Pancreas (tissue), 10 donors: ENCODE measurements at places on chromosomes 12 and 14. TPM values are rescaled to one million over a fixed set of nuclear protein-coding genes. Genes with fewer than 3 reads are reported as not detected.

SYT1 gene
- 0.19 TPM for polyA plus RNA-seq

SYT10 gene
- not detected for polyA plus RNA-seq

TMEM233 gene
- 0.09 TPM for polyA plus RNA-seq

MAP3K9 gene
- polyA plus RNA-seq = 3.3 TPM

PIWIL1 gene
- polyA plus RNA-seq = not detected

RASAL1 gene
- polyA plus RNA-seq = 6.7 TPM

SLC7A7 gene
- 4.9 TPM for polyA plus RNA-seq

KERA gene
- polyA plus RNA-seq = not detected

COX8C gene
- not detected for polyA plus RNA-seq

DNA sequence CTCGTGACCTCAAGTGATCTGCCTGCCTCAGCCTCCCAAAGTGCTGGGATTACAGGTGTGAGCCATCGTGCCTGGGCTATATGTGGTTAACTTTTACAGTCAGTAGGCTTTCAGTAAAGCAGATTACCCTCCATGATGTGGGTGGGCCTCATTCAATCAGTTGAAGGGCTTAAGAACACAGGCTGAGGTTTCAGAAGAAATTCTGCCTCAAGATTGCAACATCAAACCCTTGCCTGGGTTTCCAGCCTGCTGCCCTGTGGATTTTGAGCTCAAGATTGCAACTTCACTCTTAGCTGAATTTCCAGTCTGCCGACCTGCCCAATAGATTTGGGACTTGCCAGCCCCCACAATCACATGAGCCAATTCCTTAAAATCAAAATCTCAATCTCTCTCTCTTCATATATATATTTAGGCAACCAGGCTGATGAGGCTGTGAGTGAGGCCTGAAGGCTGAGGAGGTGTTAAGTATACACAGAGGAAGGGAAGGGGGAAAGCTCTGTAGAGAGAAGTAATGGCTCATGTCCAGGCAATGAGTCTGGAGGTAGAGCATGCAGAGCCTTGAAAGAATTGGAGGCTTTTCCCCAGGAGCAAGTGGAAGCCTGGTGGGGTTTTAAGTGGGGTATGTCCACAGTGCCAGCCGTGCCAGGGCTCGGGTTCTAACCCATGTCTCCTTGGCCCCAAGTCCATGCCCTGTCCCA, 33.3 kb upstream of the ACTN1 start:
- no peak for DNase-seq

DNA sequence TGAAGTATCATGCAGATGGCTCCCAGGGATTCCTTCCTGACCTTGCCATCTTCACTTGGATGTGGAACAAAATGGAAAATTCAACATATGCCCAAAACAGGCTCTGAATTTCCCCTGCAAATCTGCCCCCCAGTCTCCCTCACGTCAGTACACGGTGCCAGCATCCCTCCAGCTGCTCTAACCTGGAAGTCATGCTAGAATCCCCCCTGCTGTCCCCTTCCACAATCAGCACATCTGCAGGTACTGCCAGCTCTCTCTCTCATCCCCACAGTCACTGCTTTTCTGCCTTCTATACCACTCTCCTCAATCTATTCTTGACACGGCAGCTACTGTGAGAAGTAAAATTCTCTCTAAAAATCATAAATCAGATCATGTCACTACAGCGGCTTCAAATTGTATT, 21.6 kb downstream of the GALNT6 start:
- DNase-seq = no peak

GRCh38 chr12:9864913-9865675, 4.1 kb downstream of the CLEC2B start:
- DNase-seq = no peak

DNA sequence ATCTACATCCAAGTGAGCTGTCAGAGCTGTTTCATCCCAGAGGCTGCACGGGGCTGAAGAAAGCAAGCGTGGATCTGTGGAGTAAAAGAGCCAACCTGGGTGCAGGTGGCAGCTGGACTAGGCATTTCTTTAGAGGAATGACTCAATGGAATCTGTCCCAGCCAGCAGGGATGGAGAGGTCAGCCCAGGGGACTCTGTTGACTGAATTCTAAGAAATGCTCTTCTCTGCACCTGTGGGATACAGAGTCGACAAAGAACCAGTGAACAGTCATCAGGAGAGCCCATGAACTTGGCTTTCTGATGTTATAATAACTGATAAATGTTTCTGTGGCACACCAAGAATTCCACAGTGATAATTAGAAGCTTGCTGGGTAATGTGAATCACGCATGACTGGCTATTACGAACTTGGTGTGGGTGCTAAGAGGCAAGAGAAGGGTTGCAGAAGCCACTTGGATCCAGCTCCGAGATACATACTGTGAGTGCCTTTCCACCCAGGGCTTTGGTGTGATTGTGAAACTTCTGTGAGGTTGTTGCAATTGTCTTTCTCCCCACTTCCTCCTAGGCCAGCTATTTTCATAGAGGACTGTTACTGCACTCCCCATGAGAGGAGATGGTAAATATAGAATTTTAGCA, 16.2 kb downstream of the PYGL start:
- DNase-seq = no peak

DNA sequence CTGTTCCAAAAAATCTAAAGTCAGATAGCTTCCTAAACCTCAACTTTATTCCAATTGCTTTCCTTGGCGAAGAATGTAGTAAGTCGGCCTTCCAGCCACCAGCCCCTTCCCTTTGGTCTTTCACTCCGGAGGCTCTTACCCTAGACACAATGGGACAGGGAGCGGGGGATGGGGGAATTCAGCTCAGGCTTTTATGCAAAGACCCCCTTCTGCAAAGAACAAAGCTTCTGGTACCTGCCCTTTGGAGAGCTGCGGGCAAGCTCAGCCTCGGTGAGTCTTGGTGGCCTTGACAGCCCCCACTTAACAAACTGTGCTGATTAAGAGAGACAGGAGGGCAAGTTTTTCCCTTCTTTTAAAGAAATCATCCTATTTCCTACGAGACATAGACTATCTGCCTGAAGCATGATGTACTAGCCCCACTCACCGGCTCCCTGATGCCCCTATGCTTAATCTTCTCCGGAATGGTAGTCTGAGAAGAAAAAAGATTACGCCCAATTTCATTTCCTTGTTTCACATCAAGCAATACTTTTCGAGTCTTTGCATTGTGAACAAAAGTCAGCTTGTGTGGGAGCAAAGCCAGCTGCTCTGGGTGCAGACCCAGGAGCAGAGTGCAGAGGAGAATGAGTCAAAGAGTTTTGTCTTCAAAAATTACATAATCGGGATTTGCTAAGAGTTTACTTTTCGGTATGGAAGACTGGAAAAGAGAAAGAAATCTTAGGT, 1.5 kb upstream of the NANOG start:
- DNase-seq = no peak

- no peak for DNase-seq
These were observed 173.4 kb upstream of the NTF3 start for GRCh38 chr12:5258498-5258897.

DNA sequence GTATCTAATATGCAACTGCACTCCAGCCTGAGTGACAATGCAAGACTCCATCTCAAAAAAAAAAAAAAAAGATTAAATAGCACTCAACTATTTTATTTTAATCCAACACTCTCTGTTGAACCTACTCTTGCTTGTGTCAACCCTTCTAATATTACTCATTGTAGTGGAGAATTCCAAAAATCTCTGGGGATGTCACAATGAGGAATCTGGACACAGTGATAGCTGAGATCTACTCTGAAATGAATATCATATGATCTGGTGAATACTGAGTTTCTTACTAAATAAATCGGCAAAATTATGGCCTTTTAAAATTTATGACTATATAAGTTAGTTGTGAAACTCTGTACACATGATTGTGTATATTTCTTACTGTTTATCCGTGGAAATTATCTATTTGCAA, 418.2 kb downstream of the BCAT1 start:
- DNase-seq = no peak

DNA sequence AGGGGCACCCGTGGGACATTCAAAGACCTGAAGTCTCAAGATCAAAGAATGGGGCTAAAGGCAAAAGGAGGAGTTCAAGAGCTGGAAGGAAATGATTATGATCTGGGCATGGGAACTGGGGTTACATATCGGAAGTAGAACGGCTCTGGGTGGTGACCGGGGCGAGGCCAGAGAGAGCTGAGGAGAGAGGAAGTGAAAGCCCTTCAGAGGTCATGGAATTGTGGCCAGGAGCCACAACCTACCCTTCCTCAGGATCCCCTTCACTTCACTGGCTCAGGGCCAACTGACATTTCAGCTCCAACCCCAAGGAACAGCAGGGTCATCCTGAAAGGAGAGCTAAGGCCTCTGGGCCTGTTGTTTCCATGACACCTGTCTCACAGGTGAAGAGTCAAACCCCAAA, 57.8 kb downstream of the GALNT16 start:
- DNase-seq = peak; percentile 25

DNA sequence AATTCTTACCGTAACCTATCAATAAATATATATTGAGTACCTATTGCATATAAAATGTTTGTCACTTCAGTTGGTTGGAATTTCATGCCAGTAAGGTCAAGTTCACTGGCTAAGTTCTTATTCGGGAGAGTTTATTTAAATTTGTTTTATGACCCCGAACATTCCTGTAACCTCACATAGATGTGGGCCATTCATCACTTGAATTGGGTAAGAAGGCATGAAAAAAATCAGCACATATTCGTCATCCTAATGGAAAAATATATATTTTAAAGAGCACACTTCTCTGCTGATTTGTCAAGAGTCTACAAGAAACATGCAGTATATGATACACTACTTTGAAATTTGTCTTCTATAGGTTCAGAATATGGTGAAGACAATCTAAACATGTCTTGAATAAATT, 263.4 kb downstream of the CCDC91 start:
- DNase-seq = no peak

DNA sequence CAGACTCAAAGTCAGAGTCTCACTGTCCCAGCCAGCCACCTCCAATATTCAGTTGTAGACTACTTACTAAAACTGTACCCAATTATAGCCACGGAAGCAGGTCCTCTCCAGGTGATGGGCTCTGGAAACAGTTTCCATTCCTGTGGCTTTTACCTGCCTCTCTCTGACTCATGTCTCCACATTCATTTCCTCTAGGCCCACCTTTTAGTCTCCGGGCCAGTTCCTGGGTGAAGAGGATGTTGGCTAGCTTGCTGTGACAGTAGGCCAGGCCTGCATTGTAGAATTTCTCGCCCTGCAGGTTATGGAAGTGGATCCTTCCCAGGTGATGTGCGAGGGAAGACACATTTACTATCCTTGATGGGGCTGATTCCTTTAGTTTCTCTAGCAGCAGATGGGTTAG, 5.6 kb downstream of the RDH11 start:
- DNase-seq = no peak

DNA sequence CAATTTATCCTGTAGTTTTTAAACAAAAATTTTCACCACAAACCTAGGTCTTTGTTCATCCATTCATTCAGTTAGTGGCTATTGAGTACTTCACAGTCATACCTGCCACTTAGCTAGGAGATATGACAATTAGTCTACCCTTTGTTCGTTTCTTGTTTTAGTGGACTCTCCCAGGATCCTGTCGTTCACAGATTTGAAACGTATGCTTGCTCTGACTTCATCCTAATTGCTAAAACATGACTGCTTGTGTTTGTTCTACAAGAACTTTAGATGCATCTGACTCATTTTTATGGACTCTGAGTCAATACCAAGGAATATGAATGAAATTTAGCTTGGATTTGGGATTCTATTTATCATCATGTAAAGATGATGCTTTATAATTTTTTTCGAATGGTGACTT, 69.5 kb downstream of the TBC1D30 start:
- DNase-seq = no peak

DNA sequence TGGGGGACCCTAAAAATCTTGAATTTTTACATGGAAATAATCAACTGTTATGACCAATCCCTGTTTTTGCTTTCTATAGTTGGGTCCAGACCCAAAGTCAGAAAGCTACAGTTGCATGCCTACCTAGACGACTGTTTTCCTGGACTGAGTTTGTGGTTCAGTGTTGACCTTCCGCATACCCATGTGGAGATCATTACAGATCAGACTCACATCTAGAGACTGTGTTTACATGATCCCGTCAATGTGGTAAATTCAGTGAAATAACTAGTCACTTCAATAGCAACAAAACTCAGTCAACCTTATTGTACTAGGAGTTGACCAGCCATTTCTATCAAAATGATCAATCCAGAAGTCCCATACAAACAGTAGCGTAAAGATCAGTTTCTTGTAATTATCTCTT, 257.6 kb downstream of the EGLN3 start:
- DNase-seq = no peak

GRCh38 chr12:26896913-26897312, 40.9 kb downstream of the INTS13 start:
- no peak for DNase-seq

DNA sequence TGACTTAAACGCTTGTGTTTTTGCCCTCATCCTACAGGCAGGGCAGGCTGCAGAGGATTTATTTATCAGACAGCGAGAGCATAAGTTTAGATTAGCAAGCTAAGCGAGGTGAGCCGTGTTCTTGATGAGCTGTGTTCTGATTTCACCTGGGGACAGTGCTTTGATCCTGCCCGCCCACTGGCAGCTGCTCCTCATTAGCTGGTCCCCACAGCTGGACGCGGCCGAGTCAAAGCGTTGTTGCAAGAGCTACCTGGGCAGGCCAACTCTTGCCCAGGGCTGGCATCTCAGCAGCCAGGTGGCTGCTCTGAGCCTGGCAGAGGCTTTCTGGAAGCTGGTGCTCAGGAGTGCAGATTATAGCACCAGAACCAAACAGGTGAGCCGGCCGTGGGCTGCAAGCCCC, 46.8 kb upstream of the BEGAIN start:
- no peak for DNase-seq

DNA sequence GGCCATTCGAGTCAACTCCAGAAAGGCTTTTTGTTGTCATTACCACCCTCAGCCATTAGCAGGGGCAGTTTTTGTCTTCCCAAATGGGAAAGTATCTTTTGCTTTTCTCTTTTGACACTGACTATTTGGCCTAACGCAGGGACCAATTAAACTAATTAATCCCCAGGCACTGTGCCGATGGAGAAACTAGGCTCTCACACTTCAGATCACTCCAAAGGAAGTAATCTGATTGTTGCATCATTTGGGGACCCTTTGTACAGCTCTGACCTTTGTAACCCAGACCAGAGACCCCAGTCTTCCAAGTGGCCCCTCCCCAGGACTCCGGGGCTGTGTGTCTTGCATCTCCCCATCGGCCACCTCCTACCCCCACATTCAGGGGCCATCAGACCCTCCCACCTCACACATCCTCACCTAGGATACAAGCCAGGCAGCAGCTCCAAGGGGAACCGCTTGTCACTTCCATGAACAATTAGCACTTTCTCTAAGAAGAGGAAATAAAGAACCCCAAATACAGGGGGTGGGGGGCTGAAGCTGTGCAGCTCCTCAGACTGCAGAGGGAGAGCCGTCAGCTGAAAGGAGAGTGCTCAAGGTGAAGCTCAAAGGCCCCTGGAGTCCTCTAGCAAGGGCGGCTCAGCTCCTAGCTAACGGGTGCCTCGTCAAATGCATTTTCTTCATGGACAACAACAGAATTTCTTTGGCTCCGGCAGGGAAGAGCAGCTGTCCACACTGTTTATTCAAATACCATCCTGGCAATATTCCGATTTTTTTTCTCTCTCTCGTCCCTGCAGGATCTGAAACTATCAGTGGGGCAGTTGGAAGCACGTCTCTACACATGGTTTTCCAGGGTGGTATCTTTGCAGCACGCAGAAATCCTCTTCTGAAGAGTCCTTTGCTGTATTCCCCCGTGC, 64.3 kb upstream of the DIO3 start:
- no peak for DNase-seq
